Muscle of leg (tissue), 16 donors: ENCODE measurements at places on chromosomes 13 and 19. TPM values are rescaled to one million over a fixed set of nuclear protein-coding genes. Genes with fewer than 3 reads are reported as not detected.

- DNase-seq: peak; percentile 27
These were observed 142.4 kb downstream of the MYCBP2 start for GRCh38 chr13:77184455-77184854.

Gene RNF113B
- not detected for total RNA-seq

- DNase-seq: no peak
These were observed 84.1 kb upstream of the FNDC3A start for GRCh38 chr13:48891586-48891985.

DNA sequence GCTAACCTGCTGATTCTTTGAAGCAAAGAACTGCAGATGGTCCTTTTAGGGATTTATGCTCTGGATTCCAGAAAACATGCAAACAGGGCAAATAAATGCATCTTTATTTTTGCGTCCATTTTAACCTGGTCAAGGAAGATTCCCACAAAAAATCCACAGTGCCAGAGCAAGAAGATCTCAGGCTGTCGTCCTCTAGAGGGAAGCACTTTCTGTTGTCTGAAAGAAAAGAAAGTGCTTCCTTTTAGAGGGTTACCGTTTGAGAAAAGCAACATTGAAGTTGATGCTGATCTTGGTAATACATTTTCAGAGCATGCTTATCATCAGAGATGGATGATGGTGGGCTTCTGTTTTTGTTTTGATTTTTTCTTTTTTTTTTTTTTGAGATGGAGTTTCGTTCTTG lies 75.5 kb downstream of the DPRX start:
- DNase-seq: no peak

Gene INAFM1
- total RNA-seq: 6.1 TPM

DNA sequence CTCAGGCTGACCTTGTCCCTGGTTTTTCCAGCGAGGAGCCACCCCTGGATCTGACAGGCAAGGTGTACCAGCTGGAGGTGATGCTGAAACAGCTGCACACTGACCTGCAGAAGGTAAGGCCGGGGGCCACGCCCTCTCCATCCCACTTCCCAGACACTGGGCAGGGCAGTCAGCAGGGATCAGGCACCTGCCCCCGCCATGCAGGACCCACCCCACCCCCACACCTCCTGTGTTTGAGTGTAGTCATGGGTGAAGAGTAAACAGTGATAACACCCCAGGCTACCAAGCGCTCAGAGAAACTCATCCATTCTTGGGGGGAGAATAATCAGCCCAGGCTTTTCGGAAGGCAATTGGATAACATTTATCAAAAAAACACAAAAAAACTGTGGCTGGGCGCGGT lies 19.9 kb downstream of the DPF1 start:
- no peak for DNase-seq

GRCh38 chr13:94864474-94864873 lies 152.1 kb upstream of the SOX21 start:
- DNase-seq: no peak

Gene IGLON5
- total RNA-seq: not detected

Gene ICAM1
- total RNA-seq: 4.7 TPM

DNA sequence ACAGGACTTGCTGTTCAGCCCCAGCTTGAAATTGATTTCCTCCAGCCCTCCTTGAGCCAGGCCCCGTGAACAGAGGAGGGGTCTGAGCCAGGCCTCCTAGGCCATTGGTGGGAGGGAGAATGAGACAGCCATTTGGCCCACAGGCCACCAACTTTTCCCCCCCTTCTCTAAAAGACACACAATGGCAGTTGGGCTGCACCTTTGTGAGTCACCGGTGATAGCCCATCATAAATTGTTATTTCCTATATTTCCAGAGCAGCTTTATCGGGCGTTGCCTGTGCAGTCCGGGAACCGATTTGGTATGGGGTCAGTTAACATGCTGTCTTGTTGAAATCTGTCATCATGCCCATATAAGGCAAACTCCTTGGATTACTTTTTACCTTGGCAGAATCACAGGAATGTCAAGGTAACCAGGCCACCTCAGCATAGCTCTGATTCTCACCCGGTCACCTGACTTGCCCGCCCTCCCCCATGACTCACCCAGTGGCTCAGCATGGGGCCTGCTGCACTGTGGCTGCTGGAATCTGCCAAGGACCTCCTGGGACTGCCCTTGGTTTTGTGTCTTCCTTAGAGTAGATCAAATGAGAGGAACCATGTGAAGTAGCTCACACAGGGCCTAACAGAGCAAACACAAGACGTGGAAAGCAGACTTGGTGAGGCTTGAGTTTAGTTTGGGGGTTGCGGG lies 36.1 kb downstream of the ACTN4 start:
- DNase-seq: no peak

Gene WDFY2
- total RNA-seq: 4.3 TPM

GRCh38 chr13:77028202-77028601 lies 1.2 kb upstream of the FBXL3 start:
- DNase-seq: peak; percentile 50

- peak; percentile 89 for DNase-seq
These were observed 7.1 kb upstream of the NFIC start for GRCh38 chr19:3359015-3359918.

DNA sequence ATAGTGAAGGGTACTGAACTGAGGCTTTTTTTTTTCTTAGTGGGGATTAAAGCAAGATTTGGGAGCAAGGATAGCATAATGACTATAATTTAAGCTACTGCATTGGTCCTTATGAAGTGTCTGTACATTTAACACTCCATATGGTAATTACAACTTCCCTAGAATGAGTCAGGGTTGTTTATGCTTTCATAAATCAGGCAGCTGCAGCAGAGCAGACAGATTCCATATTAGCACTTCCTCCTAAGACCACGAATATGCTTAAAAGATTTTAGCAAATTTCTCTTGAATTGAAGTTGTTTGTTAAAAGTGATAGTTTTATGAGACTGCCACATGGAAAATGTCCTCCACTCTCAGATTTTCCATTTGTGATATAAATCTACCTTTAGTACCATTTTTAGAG lies 401.1 kb upstream of the SPRY2 start:
- no peak for DNase-seq

GRCh38 chr19:54245936-54246335 lies 3.3 kb upstream of the LILRA6 start:
- DNase-seq: no peak

DNA sequence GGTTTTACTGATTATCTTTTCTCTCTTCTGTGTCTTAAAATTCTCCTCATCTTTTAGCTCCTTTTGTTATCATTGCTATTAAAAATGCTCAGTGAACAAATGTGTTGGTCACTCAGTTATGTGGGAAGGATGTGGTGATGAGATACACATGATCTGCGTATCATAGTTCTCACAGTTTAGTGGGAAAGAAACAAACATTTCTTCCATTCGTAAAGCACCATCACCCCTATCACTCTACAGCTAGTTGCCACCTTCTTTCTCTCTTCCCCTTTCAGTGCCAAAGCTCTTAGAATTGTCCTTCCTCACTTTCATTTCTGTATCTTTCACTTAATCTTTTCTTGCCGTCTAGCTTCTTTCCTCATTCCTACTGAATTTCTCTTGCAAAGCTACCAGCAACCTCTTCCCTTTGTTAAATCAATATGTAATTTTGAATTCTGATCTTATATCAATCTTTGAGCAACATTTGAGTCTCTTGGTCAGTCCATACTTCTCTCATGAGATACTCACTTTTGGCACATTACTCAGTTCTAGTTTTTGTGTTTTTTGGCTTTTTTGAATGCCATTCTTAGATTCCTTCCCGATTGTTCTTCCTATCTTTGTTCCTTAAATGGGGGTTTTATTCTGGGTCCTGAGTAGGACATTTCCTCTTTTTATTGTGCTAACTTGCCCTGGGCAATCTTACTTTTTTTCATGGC lies 122.3 kb downstream of the PCCA start:
- DNase-seq: no peak

Gene PSG1
- total RNA-seq: 0.80 TPM

DNA sequence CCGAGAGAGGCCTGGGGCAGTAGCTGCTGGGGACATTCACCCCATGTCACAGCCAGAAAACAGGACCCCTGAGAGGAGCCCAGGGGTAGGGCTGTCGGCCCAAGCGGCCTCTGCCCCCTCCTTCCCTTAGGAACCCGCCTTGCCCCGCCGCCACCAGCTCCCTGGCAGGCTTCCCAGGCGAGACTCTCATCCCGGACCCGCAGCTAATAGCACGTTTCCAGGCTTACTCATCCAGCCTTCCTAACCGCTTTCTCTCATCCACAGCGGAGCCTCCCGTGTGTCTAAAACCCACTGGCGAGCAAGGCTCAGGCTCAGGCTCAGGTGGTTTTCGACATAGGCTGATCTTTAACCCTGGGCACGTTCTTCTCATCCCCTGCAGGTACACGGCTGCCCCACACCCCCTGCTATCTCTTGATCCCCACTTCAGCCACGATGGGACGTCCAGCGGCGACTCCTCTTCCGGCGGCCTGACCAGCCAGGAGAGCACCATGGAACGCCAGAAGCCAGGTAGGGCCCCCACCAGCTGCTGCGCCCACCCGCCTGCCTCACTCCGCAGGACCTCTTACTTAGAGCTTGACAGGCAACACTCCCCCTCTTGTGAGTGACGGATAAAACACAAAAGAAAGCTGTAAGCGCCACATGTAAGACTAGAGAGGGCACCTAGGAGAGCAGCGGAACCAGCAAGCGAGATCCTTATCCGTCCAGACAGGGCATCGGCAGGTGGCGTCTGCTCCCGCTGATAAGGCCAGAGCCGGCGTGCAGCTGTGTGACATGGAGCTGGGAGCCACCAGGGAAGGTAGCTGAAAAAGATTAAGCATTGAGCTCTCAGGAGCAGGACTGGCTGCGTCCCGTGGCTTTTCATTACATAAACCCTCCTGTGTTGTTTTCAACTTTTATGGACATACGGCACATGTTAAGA lies 71.3 kb downstream of the DPF1 start:
- DNase-seq: no peak

Gene LMTK3
- 0.04 TPM for total RNA-seq

DNA sequence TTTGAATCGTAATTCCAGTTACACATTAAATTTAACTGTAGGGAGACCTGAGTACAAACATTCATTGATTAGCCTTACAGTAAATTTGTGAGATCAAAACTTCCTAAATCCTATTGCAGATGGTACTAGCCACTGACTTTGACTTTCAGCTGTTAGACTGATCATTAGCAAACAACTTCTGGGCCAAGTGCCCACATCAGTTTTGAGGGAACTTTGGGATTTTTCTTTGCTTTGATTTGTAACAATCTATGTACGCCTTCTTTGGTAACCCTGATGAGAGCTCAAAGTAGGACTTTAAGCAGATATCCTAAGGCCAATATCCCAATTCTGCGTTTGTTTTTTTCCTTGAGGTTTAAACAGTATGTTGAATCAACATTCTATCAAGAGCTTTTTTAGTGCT lies 131.5 kb downstream of the DLEU7 start:
- DNase-seq: peak; percentile 44

Gene CYP2A6
- not detected for total RNA-seq

- DNase-seq: peak; percentile 74
These were observed 638.2 kb upstream of the SPRY2 start for GRCh38 chr13:80979035-80979641.

- DNase-seq: no peak
These were observed 9.3 kb downstream of the POU2F2 start for GRCh38 chr19:42122691-42123607.

- no peak for DNase-seq
These were observed 76.6 kb downstream of the DGKH start for GRCh38 chr13:42125046-42125445.
